ENCODE measurements at places on chromosomes 6 and 20.

DNA sequence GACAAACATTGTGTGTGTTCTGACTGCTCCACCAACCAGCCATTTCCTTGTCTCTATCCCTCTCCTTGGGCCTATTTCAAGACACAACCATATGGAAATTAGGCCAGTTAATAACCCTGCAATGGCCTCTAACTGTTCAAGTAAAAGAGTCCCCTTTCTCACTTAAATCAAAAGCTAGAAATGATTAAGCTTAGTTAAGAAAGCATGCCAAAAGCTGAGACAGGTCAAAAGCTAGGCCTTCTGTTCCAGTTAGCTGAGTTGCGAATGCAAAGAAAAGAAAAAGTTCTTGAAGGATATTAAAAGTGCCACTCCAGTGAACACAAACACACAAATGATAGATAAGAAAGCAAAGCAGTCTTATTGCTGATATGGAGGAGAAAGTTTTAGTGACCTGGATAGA is 22.5 kb downstream of the SERINC1 start:
- DNase-seq: no peak

GRCh38 chr6:3323696-3324261 is 65.0 kb downstream of the PSMG4 start:
- DNase-seq: no peak

- DNase-seq: no peak
Observed at GRCh38 chr6:120405947-120406346, 928.3 kb downstream of the TBC1D32 start.

DNA sequence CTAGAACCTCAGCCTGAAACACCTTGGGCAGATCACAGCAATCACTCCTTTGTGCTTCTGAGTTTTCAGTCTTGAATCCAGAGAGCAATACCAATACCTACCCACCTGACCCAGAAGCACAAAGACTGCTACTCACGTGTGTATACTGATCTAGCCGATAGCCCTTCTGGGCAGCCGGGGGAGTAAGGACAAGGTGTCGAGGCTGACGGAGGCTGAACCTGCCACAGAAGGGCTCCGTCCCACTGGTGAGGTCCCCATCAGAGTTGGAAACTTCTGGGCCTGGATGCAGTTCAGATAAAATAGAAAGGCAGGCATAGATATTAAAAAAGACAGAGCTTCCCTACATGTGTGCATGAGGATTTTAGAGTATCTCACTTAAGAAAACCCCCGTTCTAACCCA is 32.0 kb downstream of the PKHD1 start:
- DNase-seq: no peak

DNA sequence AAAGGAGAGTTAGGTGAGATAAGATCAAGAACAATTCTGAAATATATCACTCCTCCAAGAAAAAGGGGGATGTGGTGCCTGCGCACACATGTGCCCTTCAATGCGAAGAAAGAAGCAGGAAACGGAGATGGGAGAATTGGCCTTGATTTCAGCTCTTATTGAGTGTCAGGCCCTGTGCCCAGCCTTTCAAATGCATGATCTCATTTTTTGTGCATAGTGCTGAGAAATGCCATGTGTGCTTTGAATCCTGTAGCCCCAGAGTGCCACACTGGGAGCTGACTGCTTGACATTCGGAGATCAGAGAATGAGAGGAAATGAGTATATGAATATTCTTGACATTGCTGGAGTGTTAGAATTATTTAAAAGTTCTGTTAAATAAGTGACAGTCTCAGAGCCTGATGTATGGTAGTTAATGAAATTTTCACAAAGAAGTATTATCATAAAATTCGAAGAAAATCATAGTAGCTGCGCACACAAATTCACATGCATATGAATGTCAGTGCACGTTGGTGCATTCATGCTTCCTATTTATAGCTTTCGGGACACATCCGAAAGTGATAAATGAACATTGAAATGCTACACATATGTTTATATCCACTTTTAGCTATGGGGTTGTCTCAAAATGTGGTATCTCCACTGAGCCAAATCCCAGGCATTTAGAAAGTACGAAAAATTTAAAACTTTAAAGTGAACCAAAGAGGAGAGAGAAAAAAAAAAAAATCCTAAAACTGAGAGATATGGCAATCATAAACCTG is 172.0 kb downstream of the KCNQ5 start:
- DNase-seq: no peak

- no peak for DNase-seq
Observed at GRCh38 chr6:18203786-18204185, 48.6 kb downstream of the KDM1B start.

DNA sequence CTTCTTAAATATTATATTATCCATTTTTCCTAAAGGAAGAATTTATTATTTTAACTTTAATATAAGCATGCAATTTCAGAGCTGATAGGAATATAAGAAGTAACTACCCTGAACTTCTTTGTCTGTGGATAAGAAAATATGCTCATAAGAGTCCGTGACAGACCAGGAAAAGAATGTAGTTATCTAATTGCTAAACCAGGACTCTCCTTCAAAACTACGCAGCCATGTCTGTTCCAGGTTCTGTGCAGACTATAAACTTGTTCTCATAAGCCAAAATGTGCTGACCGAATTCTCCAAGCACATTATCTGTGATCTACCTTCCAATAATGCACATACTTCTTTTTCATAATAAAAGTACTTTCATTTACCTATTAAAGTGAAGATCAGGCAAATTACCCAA is 116.5 kb downstream of the TRDN start:
- DNase-seq: no peak

DNA sequence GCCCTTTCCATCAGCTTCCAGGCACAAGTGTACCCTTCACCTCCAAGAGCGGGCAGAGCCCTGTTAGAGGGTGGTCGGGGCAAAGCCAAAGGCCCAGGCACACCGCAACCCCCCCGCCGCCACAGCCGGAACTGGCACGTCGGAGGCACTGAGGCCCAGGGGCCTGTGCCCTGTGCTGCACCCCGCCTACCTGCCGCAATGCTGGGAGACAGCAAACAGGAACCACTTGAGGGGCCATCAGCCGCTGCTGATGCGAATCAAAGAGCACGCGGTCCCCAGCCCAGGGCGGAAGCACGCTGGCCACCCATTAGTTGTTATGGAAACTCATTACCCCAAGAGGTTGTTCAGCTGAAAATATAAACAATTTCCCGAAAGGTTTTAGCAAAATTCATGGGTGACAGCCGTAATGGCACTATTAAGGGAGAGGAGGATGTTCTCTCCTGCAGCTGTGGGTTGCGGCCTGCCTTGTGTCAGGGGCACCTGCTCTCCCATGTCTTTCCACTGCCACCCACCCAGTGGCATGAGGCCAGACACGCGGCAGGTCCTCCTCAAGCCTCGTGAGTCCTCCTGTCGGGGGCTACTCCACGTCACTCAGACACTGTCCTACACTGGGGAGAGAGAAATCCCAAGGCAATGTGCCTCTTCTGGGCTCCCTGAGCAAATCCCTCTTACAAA is 65.3 kb downstream of the EDN3 start:
- no peak for DNase-seq

DNA sequence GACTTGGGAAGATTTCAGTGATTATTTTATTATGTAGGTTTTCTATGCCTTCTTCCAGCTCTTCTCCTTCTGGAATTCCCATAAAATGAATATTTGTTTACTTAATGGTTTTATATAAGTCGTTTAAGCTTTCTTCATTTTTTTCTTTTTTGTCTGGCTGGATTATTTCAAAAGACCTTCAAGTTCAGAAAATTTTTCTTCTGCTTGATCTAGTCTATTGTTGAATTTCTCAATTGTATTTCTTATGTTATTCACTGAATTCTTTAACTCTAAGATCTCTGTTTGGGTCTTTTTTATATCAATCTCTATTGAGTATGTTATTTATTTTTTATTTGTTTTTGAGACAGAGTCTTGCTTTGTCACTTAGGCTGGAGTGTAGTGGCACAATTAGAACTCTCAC is 117.4 kb downstream of the CEP57L1 start:
- DNase-seq: no peak

GRCh38 chr6:32983493-32983848 is 15.1 kb downstream of the BRD2 start:
- DNase-seq: no peak

DNA sequence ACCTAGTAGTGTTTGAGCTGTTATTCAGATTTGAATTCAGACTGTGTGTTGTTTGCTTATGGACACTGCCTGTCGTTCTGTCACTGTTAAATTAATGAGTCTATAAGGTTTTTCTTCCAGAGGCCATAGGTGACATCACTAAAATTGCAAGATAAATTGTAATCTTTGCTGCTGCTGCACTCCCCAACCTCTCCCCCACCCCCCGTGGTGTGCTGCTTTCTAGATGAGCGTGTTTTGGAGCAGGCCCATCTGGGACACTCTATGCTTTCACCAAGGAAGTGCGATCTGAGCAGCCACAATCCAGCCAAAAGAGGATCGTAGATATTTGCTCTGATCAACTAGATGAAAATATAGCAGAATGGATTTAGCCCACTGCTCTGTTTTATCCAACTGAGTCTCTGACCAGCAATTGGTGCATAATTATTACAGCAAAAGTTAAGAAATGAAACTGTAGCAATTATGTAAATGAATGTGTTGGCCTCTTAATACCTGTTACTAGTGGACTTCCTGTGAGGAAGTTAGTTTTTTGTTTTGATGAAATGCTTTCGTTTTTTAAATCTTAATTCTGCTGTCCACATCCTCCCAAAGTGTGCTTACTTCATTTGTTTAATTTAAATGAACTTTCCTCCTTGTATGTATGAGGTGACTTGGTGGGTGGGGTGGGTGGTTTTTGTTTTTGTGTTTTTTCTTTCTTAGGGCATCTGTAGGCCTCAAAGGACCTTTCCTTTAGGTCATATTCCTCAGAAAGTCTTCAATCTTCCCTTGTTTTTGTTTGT is 58.1 kb downstream of the RPRD1B start:
- DNase-seq: no peak

Measured in activated gamma-delta T cell treated with Interleukin-2 at 50 U/mL for 16 hours (primary cell).